ENCODE measurements at places on chromosomes 4 and X. TPM values are rescaled to one million over a fixed set of nuclear protein-coding genes. Genes with fewer than 3 reads are reported as not detected.

GRCh38 chrX:15607067-15607466 lies 6.3 kb upstream of the ACE2 start:
- no peaks in the 10 kb centered on the region for H3K27me3 ChIP-seq
- peaks cover 23% of the 10 kb centered on the region for H3K4me1 ChIP-seq
- DNase-seq = no peak
- no peaks in the 10 kb centered on the region for H3K36me3 ChIP-seq

GRCh38 chrX:107985033-107985432 lies 2.9 kb upstream of the TEX13B start:
- H3K27me3 ChIP-seq = no peaks in the 10 kb centered on the region
- no peaks in the 10 kb centered on the region for H3K4me1 ChIP-seq
- no peak overlapping the region for H3K4me3 ChIP-seq
- no peak for DNase-seq
- no peak overlapping the region for H3K27ac ChIP-seq

HTN3 gene
- total RNA-seq = not detected

F8A2 gene
- not detected for total RNA-seq

HPGDS gene
- total RNA-seq = not detected
